Transverse colon (tissue), 4 donors: ENCODE measurements at places on chromosomes 2 and 18.

GRCh38 chr18:3368193-3368592 is 81.8 kb upstream of the TGIF1 start:
- no peak for DNase-seq

DNA sequence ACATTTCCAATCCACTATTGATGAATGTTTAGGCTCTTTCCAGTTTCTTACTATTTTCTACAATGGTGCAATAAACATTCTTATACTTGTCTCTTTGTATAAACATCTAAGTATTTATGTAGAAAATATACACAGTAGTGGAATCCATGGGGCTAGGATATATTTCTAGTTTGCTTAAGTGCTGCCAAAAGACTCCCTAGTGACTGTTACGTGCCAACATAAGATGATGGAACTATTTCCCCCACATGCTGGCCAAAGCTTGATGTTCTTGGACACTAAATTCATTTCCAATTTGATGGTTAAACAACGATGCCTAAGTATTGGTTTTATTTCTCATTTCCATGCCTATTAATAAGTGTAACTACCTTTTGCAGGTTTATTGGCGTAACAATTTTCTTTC is 378.4 kb upstream of the HNRNPA3 start:
- DNase-seq, result no peak

DNA sequence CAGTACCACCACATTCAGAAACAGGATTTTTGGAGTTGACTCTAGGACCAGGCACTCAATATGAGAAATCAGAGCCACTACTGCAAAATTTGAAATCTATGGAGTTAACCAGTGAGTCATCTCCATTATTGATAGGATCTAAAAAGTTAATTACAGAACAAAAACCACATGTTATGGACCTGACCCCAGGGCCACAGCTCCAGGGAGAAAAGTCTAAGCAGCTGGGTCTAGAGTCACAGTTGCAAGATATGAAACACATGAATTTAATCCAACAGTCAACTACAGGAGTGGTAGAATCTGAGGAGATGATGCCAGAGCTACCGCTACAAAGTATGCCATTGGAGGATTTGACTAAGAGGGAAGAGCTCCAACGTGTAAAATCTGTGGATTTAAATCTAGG is 13.4 kb upstream of the ZNF512 start:
- DNase-seq, result no peak

GRCh38 chr2:18550433-18550832 is 10.0 kb downstream of the RDH14 start:
- DNase-seq, result no peak

- DNase-seq, result no peak
Observed at GRCh38 chr2:221377066-221377465, 195.0 kb downstream of the EPHA4 start.

GRCh38 chr18:74388227-74388626 is 68.9 kb downstream of the DIPK1C start:
- DNase-seq, result no peak
